COLO829 (cell line): ENCODE measurements at places on chromosomes 4 and X.

- DNase-seq = no peak
Measured at GRCh38 chrX:776529-777230, 146.1 kb downstream of the SHOX start.

- peak; percentile 45 for DNase-seq
Measured at GRCh38 chr4:86831262-86832130, 17.7 kb downstream of the SLC10A6 start.

- peak; percentile 26 for DNase-seq
Measured at GRCh38 chrX:119398974-119399771, at the start of gene SLC25A43. Gene SLC25A43 (plus strand): TSS chrX:119399336. CDS start chrX:119399404, 68 bp downstream.

DNA sequence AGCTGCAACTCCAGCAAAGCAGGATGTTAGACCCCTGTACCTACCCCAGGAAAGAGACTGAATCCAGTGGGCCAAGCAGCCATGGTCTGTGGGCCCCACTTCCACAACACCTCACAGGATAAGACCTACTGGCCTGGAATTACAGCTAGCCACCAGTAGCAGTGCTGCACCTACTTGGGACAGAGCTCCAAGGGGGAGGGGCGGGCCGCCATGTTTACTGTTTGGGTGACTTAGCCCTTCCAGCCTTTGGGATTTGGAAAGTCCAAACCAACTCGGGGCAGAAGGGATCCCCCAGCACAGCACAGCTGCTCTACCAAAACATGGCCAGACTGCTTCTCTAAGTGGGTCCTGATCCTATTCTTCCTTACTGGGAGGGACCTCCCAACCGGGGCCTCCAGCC lies 9.1 kb upstream of the TMSB15B start:
- DNase-seq = no peak

- DNase-seq = no peak
Measured at GRCh38 chrX:68696267-68696990, 49.0 kb downstream of the STARD8 start.

GRCh38 chrX:125947501-125947900 lies 218.6 kb downstream of the DCAF12L2 start:
- DNase-seq = no peak

GRCh38 chrX:12153741-12154140 lies 15.5 kb downstream of the FRMPD4 start:
- no peak for DNase-seq

DNA sequence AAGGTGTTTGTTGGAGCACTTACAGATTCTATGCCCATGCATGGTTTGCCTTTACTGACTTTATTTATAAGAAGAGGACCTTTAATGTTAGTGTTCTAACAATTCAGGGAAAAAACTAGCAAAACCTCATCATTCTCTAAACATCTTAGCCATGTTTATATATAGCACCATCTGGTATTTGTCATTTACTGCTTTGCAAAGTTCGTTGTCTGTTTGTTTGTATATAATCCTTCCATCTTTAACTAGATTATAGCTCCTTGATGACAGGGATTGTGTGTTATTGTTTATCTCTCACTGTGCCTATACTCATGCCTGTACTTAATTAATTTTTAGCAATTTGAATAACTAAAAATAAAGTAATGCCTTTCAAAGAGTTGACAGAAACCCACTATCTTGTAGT lies 170.6 kb upstream of the PACRGL start:
- DNase-seq = no peak

GRCh38 chrX:26414534-26414933 lies 198.6 kb downstream of the MAGEB5 start:
- DNase-seq = no peak

GRCh38 chr4:139622901-139623381 lies 42.7 kb upstream of the MGST2 start:
- DNase-seq = no peak

GRCh38 chr4:38144031-38144430 lies 183.8 kb downstream of the PTTG2 start:
- no peak for DNase-seq

- DNase-seq = no peak
Measured at GRCh38 chr4:651884-652642, 22.0 kb downstream of the ATP5ME start.

GRCh38 chrX:108303682-108304081 lies 134.5 kb downstream of the COL4A6 start:
- no peak for DNase-seq

GRCh38 chr4:5393911-5394513 lies 314.3 kb downstream of the EVC2 start:
- DNase-seq = no peak

DNA sequence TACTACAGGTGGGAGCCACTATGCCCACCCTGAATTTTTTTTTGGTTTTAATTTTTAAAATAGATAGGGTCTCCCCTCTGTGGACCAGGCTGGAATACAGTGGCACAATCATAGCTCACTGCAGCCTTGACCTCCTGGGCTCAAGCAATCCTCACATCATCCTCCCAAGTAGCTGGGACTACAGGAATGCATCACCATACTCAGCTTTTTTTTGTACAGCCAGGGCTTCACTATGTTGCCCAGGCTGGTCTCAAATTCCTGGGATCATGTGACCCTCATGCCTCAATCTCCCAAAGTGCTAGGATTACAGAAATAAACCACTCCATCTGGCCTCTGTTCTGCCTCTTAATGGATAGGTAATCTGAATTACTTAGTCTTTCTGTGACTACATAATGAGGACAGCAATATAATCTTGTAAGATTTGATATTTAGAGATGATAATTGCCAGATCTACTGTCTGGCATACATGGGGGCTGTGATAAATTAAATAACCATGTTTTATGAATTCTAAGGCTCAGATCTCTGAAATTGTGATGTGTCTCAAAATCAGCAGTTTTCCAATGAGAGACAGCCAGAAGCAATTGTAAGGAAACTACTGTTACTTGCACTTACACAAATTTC lies 26.7 kb downstream of the PDS5A start:
- DNase-seq = no peak
